Head of caudate nucleus (tissue), 42 donors: ENCODE measurements at places on chromosomes 6 and 20.
A peak's percentile ranks its signal among the peaks of the same experiment; 100 is the strongest.

DNA sequence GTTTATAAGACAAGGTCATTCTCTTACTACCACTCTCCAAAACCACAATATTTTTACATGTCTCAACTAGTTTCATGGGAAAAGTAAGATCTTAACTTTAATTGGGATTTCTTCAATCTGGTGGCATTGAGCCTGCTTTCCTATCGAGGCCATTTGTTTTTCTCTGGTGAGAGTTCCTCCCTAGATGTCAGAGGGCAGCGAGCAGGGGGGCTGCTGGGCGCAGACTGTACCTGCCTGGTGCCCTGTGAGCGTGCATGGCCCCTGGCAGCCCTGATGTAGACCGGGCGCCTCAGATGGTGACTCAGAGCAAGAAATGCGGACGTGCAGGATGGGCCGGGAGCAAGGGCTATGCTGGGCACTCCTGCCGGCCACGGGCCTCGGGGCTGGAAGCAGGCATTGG is 27.2 kb downstream of the ERMARD start:
- DNase-seq: no peak

GRCh38 chr20:50861012-50861411 is 66.2 kb downstream of the BCAS4 start:
- DNase-seq: no peak

DNA sequence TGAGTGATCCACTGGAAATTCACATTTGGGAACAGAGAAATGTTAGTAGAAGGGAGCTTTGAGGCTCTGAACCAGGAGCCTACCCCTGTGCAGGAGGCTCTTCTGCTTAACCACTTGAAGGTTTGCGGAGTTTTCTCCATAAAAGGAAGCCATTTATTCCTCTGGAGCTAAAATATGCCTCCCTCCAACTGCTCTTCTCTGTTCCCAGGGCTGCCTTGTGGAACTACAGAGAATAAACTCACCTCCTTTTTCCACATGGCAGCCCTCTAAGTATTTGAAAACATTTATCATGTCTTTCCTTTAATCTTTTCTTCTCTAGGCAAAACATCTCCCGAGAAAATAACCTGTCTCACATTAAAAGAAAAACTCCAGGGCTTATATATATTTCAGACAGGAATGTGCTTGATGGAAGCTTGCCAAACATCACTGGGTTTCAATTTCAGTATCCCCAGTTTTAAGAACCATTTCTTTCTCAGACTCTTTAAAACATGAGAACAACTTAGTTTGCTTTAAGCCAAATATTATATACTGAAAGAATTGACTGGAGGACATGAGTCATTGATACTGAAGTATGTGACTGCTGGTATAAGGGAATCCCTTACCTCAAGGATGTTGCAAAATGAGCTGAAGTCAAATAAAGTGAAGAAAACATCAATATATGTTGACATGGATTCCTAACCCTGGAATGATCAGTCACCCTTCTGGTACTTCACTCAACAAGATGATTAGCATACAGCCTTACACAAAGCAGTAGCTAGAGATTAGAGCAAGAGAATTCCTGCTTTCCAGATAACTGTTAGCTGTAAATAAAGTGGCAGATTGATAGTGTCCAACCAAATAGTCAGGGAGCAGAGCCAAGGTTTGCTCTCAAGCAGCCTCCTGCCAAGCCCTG is 74.0 kb downstream of the ZBTB2 start:
- no peak for DNase-seq

DNA sequence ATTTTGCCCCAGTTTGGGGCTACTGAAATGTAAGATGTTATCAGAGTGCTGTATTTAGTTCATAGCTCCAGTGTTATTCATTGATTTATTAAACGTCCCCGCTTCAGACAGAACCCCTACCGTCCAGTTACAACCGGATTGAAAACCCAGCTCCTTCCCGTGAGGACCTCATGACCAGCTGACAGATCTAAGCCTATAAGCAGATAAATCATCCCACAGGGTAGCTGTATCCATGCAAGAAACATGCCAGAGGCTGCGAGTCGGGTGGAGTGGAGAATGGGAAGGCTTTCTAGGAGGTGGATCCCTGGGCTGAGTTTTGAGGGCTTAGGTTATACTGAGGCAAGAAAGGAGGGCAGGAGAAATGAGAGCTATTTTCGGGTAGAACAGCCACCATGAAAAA is 260.0 kb downstream of the ARID1B start:
- DNase-seq: peak; percentile 18

- DNase-seq: no peak
Measured at GRCh38 chr6:141996823-141997222, 135.9 kb upstream of the GJE1 start.

GRCh38 chr6:54037277-54037779 is 73.9 kb upstream of the MLIP start:
- DNase-seq: no peak

DNA sequence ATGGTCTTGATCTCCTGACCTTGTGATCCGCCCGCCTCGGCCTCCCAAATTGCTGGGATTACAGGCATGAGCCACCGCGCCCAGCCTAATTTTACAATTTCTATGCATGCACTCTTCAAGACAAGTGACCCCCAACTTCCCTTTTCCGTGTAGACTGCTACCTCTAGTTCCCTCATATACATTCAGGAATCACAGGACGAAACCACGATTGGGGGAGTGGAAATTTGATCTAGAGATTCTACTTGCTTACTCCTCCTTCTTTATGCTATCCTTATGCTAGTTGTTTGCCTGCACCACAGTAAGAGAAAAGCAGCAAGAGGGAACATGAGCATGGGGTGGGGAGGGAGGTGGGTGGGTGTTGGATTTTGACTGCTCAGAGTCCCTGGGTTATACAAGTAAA is 34.9 kb downstream of the OSTM1 start:
- DNase-seq: no peak

- no peak for DNase-seq
Measured at GRCh38 chr20:11473983-11474382, 443.7 kb upstream of the BTBD3 start.

DNA sequence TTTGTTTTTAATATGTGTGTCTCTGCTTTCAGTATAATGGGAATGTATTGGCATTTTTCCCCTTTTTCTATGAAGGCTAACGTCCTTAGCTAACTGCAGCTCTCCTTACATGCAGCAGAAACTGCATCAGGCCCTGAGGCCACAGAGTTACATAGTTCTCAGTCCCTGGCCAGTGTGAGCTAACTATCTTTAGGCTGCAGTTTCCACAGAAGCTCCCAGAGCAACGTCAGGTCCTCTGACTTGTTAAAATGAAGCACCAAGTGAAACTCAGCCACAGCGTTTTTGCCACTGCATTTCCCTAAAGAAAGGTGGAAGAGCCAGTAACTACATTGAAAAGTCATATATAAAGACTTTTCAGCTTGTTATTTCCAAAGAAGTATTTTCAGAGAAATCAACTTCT is 244.7 kb downstream of the CBLN4 start:
- no peak for DNase-seq

- peak; percentile 49 for DNase-seq
Measured at GRCh38 chr6:125944434-125944816, 12.1 kb upstream of the HINT3 start.

DNA sequence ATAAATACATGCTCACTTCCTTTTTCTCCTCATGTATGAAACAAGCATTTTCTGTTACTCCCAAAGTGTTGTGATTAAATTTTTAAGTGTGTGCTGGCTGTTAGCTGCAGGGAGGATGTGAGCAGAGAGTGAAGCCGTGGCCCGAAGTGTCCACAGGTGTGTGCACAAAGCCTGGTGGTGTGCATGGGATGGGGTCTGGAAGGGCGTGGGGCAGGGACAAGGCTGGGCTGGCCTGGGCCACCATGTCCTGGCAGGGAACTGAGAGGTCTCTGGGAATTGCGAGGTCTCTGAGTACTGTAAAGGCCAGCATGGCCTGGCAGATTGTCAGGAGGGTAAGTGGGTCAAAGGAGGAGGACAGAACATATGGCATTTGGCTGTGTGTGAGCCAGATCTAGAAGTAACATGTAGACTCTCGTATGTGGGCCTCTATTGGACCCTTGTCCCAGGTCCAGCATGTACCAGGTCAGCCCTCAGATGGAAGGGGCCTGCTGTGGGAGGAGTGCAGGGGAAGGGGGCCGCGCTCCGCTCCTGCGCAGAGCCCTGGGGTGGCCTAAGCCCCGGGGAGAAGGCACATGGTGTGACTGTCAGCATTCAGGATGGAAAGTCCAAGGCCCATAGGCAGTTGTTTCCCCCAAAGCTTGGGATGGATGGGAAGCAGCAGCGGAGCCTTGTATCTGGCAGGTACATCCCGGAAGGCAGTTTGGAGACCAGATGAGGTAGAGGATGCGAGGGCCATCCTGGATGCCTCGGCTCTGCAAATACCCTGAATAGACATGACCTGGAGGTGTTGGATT is 45.1 kb upstream of the PHACTR3 start:
- no peak for DNase-seq

DNA sequence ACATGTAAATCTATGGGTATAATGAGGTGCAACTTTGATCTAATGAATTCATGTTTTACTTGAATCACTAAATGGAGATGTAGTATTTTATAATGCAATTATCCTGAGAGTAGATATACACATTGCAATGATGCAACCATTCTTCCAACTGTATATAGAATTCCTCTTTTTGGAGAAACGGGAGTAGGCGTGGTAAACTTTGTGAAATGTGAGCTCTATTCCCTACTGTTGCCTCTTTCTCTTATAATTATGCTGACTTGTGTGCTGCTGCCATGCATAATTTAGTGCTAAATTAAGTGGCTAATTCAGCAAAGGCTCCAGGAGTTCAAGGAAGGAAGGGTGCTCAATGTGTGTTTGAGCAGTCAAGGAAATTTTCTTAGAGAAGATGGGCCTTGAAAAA is 116.6 kb upstream of the SLC35B3 start:
- no peak for DNase-seq

DNA sequence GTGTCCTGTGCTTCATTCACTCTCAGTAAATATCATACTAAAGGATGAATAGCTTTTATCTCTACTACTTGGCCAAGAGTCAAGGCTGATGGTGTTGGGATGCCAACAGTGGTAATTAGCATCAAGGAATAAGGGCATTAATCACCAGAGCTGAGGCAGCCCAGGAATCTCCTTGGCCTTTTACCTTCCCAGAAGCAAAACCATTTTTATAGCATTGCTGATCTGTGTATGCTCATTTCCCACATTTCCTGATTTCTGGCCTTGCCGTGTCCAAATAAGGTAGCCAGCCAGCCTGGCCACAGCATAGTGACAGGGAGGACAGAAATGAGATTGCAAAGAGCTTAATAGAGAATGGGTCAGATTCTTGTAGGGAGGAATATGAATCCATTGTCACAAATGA is 76.7 kb upstream of the FOXO3 start:
- no peak for DNase-seq

DNA sequence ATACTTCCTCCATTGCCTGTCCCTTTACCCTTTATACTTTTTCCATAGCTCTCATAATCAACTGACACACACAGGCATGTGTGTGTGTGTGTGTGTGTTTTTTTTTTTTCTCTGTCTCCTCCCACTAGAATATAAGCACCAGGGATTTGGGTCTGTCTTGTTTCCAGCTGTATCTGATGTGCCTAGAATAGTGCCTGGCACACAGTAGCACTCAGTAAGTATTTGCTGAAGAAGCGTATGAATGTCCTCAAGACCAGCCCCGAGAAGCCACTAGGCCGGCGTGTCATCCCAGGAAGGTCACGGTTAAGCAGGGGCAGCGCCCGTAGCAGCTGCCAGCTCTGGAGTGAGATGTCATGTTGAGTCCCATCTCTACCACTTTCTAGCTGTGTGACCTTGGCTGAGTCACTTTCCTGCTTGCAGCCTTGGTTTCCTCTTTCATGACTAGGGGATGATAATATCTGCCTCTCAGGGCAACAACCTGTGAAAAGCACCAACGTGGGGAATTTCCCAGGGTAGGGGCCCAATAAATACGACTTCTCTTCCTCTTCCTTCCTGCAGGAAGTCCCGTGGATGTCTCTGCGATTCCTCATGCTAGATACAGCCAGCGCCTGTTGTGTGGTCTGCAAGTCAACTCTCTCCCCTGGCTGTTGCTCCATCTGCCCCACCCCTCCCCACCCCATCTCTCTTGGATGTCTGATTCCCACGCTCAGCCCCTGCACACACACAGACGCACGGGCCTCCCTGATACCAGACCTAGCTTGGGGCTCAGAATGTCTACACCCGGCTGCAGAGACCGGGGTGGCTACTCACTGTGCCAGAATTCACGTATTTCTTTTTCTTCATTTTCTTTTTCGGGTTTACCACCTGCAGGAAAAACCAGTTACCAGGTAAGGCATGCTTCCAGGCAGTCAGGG is 58.1 kb downstream of the RAB44 start:
- DNase-seq: no peak

DNA sequence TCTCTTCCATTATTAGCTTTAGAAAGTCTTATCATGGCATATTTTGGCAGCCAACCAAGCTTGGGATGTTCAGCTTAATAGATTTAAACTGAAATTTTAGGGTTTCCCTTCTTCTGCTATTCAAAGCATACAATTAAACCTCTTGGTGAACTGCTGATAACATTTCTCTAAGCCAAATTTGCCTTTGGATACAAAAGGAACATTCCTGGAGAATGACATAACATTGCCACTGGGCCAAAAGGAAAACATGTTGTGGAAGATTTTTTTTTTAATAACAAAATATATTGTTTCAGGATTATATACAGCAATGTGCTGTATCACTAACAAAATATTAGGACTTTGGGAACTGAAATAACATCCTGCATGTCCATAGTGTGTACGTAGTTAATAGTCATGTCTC is 215.1 kb upstream of the TBX18 start:
- no peak for DNase-seq

DNA sequence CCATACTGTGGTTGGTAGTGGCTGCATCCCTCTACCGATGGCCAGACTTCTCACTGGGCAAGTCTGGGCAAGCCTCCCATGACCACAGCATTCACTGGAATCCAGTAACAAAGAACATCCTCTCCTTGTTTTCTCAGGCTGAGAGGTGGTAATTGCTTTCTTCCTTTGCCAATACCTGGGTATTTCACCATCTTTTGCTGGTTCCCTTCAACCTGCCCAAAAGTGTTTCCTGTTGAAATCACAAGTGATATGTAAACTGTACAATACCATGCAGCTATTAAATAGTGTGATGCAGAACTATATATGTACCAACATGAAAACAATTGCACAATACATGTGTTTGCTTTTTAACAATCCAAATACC is at the start of gene PTCHD4:
Gene PTCHD4 (minus strand): TSS at position 55 of the 364 bp plus-strand sequence. CDS start 42,240 bp downstream, outside the sequence.
- DNase-seq: no peak

GRCh38 chr20:2619961-2620595 is 32.4 kb upstream of the NOP56 start:
- no peak for DNase-seq

- no peak for DNase-seq
Measured at GRCh38 chr6:87049779-87050178, 45.1 kb downstream of the CGA start.

GRCh38 chr20:49810491-49811190 is 2.0 kb upstream of the SLC9A8 start:
- DNase-seq: no peak
